ENCODE measurements at places on chromosomes 2 and 18. TPM values are rescaled to one million over a fixed set of nuclear protein-coding genes. Genes with fewer than 3 reads are reported as not detected.

- peak; percentile 37 for DNase-seq
Measured at GRCh38 chr2:234641086-234641485, 144.2 kb upstream of the ARL4C start.

GRCh38 chr18:79939096-79939495 lies 12.4 kb downstream of the SLC66A2 start:
- no peak for DNase-seq

DNA sequence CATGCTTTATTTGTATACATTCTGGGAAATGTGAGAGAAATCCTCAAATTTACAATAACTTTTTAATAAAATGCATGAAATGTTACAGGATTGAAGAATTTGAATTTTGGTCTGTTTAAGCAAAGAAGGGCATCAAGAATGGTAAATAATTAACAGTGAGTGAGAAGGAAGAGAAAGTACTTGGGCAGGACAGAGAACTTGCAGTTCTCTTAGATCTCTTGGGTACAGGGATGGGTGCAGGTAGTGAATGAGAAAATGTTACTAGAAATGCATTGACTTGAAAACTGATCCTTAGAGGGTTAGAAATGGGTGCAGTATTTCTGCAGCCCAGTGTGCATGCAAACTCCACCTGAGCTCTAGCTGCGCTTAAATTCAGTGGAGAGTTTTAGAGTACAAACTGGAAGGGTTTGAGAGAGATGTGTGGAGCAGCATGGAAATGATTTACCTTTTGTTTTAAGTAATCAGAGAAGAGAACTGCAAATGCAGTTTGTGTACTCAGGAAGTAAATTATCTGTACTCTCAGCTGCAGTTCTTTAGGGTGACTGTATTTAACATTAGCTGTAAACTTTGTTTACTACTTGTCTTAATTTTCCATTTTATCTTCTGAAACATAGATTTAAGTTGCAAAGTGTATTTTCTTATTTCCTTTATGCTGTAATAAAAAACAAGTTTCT lies 51.0 kb upstream of the RAB27B start:
- DNase-seq = no peak

The GALR1 gene
- polyA plus RNA-seq = 0.10 TPM
